ENCODE measurements at places on chromosomes 2 and 18.

DNA sequence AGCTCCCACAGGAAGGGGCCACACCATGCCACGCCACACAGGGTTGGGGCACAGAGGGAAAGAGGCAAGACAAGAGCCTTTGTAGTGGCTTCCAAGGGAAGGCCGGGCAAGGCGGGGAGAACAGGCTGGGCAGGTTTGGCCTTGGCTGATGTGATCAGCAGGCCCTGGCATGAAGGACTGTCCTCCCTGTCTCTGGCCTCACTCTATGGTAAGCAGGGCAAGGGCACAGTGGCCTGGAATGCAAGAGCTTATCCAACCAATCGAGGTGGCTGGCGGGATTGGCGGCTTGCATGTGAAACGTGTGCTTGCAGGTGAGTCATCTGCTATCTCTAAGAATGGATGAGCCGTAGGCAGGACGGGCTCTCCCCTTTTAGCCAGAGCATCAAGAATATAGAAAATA, 6.4 kb upstream of the ATP9B start:
- DNase-seq, result no peak

DNA sequence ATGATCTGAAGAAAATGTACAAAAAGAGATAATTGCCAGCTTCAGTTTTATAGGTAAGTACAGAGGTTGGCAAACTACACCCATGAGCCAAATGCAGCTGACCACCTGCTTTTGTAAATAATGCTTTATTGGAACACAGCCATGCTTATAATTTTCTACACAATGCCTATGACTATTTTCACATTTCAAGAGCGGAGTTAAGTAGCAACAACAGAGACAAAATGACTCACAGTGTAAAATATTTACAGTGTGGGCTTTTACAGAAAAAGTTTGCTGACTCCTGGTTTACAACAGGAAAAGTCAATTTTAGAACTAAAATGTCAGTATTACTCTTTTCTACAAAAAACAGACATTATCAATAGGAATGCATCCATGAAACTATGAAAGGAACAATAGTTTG, 26.0 kb downstream of the CWC22 start:
- no peak for DNase-seq

- DNase-seq, result no peak
These were observed 767.7 kb upstream of the GCFC2 start for GRCh38 chr2:76478266-76479035.

GRCh38 chr2:175251425-175252041, 70.0 kb upstream of the ATP5MC3 start:
- peak; percentile 35 for DNase-seq

DNA sequence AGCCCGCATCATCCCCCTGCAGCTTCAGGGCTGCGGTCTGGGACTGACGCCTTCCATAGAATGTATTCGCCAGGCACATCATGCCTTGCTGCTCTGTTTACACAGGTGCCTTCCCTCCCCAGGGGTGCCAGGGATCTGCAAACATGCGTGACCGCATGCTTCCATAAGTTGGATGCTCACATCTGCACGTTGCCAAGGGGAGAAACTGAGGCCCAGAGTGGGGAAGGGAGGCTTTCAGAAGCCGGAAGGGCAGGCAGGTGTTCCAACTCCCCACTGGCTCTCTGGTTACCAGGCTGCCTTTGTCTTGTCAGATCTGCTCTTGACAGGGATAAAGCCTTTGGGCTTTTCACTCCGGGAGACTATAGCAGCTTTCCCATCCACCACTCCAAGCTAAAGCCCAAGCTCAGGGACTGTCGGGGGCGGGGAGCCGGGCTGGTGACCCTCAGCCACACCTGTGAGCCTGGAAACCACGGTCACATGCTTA, 125.8 kb upstream of the TNP1 start:
- DNase-seq, result no peak

DNA sequence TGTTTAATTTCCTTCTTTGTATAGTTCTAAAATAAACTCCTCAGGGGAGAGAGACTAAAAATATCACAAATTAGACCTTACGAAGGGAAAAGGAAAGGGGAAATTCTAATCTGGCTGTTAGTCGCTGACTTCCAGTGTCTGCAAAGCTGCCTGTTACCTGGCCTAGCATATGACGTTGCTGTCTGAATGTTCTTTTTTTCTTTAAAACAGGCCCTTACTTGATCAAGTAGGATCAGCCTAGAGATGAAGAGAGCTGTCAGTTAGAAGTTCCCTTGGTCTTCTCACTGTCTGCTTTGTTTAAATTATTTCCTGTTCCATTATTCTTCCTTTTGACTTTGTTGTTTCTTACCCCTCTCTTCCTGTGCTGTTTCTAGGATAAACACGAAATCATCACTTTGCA, 11.2 kb downstream of the NCK2 start:
- no peak for DNase-seq

- no peak for DNase-seq
These were observed 90.3 kb downstream of the LRP2 start for GRCh38 chr2:169272010-169272409.

DNA sequence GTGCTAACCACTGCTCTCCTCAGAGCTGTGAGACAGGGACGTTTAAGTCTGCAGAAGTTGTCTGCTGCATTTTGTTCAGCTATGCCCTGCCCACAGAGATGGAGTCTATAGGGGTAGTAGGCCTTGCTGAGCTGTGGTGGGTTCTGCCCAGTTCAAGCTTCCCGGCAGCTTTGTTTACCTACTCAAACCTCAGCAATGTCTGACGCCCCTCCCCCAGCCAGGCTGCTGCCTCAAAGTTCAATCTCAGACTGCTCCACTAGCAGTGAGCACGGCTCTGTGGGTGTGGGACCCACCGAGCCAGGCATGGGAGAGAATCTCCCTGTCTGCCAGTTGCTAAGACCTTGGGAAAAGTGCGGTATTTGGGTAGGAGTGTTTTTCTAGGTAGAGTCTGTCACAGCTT, 387.8 kb upstream of the SLC39A10 start:
- DNase-seq, result no peak

DNA sequence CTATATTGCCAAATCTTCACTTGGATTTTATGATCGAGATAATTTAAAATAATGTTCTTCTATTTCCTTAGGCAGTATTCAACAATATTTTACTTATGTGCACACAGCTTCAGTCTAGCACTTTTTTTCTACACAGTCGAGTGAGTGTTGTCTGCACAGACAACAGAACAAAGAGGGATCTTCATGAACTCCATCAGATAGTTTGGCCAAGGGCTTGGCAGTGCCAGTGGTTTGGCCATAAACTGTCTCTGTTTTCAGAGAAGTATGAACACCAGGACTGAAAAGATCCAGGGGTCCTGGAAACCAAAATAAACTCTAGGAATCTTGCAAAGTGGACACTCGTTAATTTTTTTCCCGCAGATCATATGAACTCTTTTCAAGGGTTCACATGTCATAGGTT, 547.3 kb downstream of the PLCL1 start:
- no peak for DNase-seq

DNA sequence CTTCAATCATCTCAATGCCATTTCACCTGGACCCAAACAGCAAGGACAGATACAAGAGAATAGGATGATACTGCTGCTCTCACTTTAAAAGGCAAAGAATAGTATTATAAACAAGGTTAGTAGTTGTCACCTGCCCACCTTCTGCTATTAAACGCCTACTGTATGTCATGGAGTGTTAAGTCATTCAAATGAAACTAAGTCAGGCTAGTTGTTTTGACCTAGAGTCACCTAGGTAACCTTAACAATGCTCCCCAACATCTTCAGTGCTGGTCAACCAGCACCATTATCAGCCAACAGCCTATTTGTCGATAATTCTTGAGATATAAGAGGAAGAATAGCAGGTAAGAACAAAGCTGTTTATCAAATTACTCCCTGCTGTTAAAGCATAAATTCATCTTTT, 39.2 kb downstream of the TRIP12 start:
- no peak for DNase-seq

DNA sequence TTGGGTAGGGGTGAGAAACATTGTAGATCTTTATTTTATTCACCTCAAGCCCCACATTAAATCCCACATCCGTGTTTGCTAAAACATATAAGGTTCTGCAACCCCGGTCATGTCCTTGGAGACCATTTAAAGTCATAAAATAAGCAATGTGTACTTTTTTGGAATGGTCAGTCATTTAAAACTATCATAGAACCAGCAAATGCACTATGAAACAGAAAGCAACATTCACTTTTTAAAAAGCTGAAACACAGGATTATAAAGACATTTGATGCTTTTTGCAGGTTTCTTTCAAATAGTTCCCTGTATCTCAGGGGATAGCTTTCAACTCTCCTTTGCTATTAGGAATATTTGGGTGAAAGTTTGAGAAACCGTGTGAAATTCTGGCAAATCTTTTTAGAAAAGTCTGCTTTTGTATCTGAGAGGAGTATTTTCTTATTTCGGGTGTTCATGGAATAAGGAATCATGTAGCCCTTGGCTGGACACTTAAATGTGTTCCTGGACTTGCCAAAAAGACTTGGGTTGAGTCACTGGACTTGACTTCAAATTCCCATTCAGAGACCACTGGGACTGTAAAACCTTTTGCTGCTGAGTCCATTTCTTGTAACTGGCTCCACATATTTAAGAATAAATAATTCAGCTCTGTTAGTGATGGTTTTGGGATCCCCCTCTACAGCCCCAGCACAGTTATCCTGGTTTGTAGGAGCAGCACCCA, 5.9 kb upstream of the CETN1 start:
- DNase-seq, result no peak

- DNase-seq, result no peak
These were observed 44.8 kb upstream of the SYT4 start for GRCh38 chr18:43322132-43322531.

- no peak for DNase-seq
These were observed 23.6 kb upstream of the NEB start for GRCh38 chr2:151757861-151758260.

- no peak for DNase-seq
These were observed 157.0 kb downstream of the EML6 start for GRCh38 chr2:54880428-54880827.

- DNase-seq, result no peak
These were observed 42.3 kb downstream of the BAZ2B start for GRCh38 chr2:159573846-159574606.

- DNase-seq, result peak; percentile 47
These were observed 3.5 kb upstream of the IGFBP5 start for GRCh38 chr2:216698895-216699294.

GRCh38 chr18:3794537-3795348, 344.8 kb downstream of the TGIF1 start:
- peak; percentile 3 for DNase-seq

GRCh38 chr2:219820767-219821166, 193.3 kb downstream of the SLC4A3 start:
- no peak for DNase-seq

- peak; percentile 62 for DNase-seq
These were observed 10.9 kb upstream of the CDH20 start for GRCh38 chr18:61322265-61322873.
